Central memory CD4-positive, alpha-beta T cell (primary cell): ENCODE measurements at places on chromosomes 4 and X.

DNA sequence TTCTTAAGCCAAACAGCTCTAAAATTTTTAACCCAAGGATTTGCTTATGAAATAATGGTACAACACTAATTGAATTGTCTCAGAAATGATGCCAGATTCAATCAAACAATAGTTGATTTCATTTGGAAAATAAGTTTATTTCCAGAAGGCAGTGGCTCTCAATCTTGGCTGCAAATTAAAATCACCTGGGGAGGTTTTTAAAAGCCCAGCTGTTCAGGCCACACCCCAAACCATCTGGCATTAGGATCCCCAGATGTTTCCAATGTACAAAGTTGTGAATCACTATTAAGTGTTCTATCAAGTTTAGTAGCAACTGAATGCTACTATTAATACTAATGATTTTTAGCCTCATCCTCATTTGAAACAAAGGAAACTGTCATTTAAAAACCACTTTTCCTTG lies 22.2 kb downstream of the TMEM184C start:
- no peak for DNase-seq

- DNase-seq, result peak; percentile 19
These were observed 122.6 kb downstream of the SHISA3 start for GRCh38 chr4:42519803-42520417.

GRCh38 chrX:1661048-1661921 lies 46.4 kb downstream of the ASMT start:
- DNase-seq, result no peak

DNA sequence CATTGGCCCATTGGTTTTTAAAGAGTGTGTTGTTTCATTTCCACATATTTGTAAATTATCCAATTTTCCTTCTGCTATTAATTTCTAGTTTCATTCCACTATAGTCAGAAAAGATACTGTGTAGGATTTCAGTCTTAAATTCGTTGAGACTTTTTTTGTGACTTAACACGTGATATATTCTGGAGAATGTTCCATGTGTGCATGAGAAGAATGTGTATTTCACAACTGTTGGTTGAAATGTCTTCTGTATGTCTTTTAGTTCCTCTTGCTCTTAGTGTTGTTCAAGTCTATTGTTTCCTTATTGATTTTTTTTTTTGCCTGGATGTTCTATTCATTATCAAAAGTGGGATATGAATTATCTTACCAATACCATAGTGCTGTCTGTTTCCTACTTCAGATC lies 606.9 kb downstream of the RPA4 start:
- no peak for DNase-seq

- peak; percentile 12 for DNase-seq
These were observed 113.3 kb downstream of the ELOVL6 start for GRCh38 chr4:110085131-110085530.

DNA sequence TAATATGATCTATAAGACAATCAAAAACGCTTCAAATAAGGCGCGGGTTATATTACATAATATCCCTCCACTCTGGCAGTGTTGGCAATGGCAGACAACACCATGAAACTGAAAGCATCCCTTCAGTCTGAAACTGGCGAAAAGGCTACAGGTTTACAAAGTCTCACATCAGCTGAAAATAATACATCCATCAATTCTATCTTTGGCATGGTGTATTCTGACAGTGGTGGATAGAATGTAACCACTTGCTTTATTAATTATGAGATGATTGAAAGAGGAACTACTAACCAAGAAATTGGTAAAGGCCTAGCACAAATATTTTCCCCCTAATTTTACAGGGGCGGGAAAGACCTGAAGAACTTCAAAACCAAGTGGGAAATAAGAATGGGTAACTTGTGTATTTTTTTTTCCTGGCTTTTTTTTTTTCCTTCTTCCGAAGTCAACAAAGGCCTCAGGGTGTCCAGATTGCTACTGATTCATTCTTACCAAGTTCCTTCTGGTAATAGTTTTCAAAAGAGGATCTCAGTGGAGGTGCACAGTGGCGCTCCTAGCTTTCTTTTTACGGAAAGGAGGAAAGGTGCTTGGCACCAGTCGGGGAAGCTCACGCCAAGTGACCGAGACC lies 728 bp downstream of the UBA6 start:
- DNase-seq, result peak; percentile 31

DNA sequence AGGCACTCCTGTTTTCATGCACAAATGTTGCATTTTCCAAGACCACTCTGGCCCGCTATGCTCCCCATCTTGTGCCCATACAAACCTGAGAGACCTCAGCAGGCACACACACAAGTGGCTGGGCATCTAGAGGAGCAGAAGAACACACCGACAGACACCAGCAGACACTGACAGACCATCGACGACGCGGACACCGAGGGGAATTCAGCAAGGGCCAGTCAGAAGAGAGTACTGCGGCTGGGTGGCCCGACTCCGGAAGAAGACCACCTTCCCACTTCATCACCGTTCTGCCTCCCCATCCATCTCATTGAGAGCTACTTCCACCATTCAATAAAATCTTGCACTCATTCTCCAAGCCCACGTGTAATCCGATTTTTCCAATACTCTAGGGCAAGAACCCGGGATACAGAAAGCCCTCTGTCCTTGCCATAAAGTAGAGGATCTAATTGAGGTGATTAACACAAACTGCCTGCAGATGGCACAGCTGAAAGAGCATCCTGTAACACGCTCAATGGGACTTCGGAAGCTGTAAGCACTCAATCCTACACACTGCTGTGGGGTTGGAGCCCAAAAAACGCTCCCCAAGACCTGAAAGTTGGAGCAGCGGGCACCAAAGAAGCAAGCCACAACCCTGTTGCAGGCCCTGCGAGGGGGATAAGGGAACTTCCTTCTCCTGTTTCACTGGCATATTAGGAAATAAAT lies 780.9 kb downstream of the ARAP2 start:
- DNase-seq, result no peak

DNA sequence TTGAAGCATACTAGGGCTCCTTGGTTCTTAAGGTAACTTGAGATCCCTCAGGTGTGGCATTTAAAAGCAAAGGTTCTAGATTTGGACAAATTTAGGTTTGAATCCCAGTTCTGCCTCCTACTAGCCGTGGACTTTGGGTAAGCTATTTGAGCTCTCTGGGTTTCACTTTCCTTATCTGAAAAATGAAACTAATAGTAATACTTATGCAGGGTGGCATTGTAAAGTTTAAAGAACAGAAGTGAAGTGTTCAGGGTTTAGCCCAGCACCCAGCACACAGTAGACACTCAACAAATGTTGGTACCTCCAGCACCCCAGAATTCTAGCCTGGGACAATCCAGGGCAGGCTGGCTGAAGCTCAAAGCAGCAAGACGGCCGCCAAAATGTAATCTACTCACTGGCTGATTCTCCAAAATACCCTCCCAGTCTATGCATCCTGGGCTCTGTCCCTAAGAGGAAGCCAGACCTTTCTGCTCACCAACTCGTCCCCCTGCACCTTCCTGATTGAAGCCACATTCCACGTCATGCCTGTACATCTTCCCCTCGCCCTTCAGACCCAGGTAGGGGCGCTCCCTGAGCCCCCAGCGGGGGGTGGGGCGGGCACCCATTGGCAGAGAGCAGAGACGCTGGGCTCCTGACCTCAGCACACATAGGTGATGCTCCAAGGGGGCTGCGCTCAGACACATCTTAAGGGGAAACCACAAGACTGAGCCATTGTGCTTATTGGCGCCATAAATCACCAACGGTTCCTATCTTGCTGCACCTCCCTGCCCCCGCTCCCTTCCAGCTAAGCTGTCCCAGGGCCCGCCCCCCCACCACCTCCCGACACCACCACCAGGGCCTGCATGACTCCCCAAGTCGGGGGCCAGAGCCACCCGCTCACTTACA lies 160.6 kb downstream of the BCOR start:
- peak; percentile 5 for DNase-seq

DNA sequence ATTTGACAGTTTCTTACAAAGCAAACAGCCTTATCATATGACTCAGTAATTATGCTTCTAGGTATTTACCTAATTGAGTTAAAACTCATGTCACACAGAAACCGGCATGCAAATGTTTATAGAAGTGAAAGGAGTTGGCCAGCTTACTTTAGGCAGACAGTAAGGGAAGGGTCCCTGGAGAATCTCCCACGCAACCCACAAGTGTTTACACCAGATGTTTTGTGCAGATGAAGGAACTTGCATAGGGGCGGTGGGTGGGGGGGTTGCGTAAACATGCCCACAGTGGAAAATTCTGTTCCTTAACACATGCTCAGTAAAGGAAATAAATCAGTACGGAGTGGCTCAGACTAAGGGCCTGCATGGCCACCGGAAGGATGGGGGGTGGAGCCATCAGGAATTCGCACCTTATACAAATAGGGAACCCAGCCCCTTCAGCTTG lies 330.5 kb upstream of the AADAT start:
- DNase-seq, result no peak

- DNase-seq, result no peak
These were observed 33.8 kb upstream of the SPANXN1 start for GRCh38 chrX:145213504-145213903.

GRCh38 chr4:77226939-77227705 lies 70.1 kb downstream of the CCNG2 start:
- no peak for DNase-seq

GRCh38 chr4:31768756-31769155 lies 1048.6 kb downstream of the PCDH7 start:
- no peak for DNase-seq

DNA sequence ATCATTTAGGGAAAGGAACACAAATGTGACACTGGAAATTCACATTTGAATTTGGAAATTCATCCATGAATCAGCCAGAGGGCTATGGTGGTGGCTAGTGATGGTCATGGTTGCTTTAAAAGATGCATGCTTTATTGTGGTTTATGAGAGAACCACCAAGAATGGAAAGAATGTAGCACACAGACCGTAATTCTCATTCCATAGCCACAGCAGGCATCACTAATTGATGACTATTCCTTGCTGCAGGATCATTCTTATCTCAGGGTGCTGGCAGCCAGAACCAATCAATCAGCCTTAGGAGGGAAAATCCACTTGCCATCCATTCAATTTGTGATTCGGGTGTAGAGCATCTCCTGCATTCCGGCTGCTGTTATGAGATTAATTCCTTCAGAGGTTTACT lies 115.6 kb downstream of the DHRSX start:
- DNase-seq, result no peak

- DNase-seq, result no peak
These were observed 20.0 kb upstream of the CAMK2D start for GRCh38 chr4:113781439-113782040.

- DNase-seq, result no peak
These were observed 155.9 kb upstream of the WDR1 start for GRCh38 chr4:10272511-10272910.

DNA sequence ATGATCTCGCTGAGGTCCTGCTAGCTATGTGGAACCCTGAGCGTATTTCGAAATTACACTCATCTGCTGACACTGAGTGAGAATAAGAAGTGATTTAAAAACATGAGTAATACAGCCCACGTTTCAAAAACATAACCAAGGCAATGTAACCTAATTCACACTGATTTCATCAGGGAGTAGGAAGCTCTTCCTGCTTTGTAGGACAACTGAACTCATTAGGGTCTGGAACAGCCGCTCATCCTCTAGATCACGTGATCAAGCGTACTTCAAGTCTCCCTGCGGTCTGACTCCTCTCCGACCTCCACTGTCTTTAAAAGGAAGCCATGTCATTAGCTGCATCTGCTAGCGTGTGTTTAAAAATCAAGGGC lies 138.0 kb downstream of the NSUN7 start:
- no peak for DNase-seq

- no peak for DNase-seq
These were observed 110.3 kb downstream of the UBE2NL start for GRCh38 chrX:143994206-143994605.

DNA sequence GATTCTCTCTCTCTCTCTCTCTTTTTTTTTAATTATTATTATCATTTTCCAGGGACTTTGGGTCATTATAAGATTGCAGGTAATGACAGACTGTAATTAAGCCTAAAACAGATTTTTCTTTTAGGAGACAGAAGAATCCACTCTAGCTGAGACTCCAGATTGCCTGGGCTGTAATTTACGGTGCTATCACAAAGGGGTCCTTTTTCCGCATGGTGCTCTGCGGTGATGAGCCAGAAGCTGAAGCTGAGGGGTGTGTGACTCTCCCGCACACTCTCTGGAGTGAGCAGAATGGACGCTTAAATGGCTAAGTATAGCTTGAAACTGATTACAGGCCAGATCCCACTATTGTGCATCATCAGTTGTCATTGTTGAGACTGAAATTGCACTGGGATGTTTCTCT lies 50.0 kb downstream of the LGI2 start:
- DNase-seq, result no peak

- no peak for DNase-seq
These were observed 9.4 kb upstream of the RHOH start for GRCh38 chr4:40187386-40187906.

GRCh38 chrX:2708021-2708420 lies 16.9 kb downstream of the CD99 start:
- no peak for DNase-seq

DNA sequence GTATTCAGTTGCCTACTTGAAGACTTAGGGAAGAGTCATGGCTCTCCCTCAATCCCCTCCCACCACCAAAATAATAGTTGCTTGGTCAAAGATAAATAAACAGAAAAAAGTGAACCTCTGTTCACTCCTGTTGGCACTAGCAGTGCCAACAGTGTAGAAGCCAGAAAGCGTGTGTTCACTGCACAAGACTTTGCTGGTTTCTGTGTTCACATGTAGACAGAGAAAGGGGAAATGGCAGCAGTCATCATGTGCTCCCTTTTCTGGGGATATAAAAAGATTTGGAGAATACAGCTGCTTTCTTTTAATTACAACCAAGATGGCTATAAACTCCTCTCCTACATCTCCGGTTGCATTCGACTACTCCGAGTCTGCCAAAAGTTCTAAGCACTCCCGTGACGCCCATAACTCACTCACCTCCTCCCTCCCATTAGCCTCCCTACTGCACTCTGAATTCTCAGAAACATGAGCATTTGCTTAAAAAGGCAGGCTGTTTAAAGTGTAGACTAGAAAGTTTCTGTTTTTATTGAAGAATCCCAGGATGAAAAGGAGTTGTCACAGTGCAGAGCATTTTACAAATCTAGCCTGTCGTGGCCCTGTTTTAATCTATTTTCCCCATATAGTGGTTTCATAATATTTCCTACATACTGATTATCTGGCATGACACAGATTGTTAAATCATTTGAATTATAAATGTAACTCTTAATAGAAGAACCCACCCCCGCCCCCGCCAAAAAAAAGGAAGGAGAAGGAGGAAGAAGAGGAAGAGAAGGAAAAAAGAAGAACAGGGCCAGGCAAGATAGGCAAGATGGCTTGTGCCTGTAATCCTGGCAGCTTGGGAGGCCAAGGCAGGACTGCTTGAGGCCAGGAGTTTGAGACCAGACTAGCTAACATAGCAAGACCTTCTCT lies 16.7 kb downstream of the LGI2 start:
- no peak for DNase-seq

DNA sequence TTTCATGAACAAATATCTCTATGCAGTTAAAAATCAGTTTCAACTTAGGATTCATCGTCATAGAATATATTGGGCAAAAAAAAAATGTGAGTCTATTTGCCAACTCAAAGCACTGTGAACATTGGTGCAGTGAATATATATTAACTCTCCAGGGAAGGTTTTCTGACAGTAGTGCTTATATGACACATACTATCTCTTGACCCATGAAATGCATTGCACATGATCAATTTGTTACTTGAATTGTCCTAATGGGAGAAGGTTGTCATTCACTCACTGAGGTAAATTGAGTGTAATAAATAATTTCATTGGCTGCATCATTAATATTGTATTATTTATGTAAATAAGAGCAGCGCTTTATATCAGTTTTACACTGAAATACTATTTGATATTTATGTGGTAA lies 2458.5 kb downstream of the ARAP2 start:
- DNase-seq, result no peak
